Left cardiac atrium (tissue), 4 donors: ENCODE measurements at places on chromosomes 2 and 18. TPM values are rescaled to one million over a fixed set of nuclear protein-coding genes. Genes with fewer than 3 reads are reported as not detected.

DNA sequence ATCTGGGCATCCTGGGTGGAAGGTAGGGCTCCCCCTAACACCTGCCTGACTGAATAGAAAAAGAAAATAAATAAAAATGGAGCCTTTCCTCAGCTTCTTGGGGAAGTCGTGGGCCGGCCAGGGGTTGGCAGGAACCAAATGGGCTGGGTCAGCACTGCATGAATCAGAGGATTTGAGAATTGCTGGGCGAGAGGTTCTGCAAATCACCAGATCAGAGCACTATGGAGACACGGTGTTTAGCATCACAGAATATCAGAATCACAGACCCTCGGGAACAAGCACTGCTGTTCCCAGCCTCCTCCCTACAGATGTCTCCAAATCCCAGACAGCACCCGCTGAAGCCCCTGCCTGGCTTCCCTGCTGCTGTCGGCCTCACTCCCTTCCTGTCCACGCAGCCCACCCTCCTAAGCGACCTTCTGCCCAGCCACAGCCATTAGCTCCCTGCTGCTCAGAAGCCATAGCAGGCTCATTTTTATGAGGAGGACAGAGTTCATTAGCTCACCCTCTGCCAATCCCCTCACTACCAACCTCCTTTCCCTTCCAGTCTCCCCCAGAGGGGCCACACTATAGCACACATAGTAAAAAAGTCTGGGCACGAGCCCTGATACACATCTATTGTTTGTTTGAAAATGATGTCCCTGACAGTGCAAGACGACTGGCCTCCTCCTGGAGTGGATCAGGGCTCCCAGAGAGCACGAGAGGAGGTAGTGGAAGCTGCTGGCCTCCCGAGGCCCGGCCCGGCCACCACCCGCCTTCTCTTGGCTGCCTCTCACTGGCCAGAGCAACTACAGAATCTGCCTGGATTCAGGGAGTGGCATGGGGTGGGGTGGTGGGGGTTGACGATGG lies 64.6 kb upstream of the TAF1B start:
- no peak for DNase-seq

DNA sequence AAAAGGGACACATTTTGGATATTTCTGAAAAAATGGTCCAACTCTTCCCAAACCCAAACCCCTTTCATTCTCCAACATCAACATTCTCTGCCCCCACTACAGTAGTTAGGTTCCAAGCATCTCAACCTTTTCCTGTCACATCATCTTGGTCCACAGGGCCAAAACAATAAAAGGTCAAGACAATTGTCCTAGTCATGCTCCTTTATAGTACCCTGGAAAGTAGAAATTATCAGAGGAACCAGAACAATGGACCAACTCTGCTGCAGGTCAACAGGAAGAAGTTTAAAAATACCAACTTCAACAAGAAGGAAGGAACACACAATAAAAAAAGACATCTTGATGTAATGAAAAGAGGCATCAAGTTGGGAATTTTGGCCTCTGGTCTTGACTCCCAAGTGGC lies 36.1 kb downstream of the CLASP1 start:
- no peak for DNase-seq

DNA sequence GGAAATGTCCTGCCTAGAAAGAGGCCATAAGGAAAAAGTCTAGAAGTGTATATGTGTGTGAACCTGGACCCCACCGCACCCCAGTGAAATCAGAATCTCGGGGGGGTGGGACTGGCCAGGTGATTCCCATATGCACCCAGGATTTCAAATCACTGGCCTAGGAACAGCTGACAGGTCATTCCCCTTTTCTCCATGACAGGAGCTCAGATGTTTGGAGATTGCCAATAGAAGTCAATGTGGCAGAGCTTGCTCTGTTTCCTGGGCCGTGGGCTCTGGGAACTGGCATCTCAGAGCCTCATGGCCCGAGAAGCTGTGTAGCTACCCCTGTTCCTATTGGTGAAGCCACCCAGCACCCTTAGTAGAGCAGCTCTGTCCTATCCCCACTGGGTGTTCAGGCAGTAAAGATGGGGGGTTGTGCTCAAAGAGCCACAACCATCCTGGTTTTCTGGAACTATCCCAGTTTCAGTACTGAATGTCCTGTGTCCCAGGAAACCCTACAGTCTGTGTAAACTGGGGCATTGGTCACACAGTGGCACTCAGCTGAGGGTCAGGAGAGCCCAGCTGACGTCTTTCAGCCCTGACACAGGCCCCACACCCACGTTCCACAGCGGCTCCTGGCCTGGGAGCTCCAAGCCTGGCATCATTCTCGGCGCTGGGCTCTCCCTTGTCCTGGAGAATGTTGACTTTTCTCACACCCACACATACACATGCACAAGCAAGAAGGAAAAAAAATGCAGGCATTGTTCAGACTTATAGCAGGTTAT lies 18.9 kb downstream of the GNLY start:
- DNase-seq, result peak; percentile 83

- no peak for DNase-seq
Measured at GRCh38 chr2:229401171-229401865, 130.2 kb upstream of the PID1 start.

DNA sequence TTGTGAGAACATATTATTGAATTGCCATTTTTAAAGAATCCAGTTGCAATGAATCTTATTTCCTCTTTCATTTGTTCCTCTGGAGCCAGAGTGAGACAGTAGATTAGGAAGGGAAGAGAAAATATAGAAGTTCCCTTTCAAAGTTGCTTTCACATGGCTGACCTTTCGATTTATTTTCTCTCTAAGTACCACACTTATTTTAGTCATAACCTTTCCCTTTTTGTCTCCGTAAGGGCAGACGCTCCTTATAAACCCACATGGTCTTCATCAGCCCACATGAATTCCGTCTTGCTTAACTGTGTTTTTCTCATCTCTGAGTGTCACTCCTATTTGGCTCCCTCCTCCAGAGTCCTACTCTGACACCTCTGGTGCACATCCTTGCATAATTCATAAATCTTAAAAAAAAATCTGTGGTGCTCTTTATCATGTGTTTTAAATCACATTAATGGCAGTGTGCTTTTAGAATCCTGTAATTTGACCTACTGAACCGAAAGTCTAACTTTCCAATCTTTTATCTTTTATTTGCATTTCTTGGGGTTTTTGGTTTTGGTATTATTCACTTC lies 38.5 kb upstream of the ZNF396 start:
- DNase-seq, result no peak

DNA sequence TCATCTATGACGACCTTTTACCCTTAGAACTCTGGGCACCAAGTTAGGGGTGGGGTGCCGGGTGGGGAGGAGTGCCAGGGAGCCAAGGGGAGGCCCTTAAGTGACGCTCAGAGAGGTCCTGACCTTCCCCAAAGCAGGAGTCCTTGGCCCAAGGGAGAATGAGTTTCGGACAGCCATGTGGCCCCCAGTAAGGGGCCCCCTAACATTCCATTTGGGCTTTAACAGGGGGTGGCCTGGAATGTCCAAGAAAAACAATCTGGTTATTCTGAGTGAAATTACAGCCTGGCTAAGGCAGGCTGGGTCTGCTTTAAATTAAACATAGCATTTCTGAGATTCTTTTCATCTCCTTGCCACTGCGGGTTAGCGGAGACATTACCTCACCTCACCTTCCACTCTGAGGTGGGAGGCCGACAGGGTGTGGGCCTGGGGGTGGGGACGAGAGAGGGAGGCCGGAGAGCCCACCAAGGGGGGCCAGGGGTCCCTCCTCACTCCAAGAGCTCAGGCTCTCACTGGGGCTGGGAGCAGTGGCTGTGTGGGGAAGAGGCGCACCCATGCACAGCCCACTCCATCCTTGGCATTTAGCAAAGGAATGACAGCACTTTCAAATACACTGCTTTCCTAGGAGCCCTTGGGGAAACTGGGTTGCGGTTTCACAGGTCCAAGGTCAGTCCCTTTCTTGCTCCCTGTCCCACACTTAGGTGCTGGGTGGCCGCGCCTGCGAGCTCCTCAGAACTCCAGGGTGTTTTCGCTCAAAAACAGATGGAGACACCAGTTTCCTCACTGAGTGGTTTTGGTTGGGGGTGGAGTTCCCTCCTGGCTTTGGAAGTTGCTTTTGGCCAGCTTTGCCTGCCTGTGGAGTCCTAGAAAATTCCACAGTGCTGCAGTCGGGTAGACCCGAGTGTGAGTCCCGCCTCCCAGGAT lies 107.4 kb downstream of the POLR1A start:
- DNase-seq, result peak; percentile 75

DNA sequence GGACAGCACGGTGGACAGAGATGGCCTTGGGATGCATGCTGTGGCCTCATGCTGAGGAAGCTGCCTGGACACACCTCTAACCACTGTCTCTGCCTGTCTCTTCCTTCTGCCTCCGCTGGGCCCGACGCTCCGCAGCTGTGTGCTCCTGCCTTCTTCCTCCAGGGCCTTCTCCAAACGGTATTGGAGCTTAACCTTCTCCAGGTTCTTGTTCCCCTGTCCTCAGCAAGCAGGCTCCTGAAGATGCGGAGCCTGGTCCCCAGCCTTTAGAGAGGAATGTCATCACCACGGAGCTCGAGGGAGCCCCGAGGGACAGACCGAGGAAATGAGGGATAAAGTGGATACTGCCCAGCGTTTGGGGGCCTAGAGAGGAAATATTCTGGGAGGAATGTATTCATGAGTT lies 155.1 kb downstream of the DYSF start:
- peak; percentile 4 for DNase-seq

- DNase-seq, result no peak
Measured at GRCh38 chr2:160144280-160144990, 55.6 kb downstream of the ITGB6 start.

- no peak for DNase-seq
Measured at GRCh38 chr2:203756161-203756560, 49.7 kb downstream of the CD28 start.

Gene SOX11
- 0.42 TPM for total RNA-seq

Gene LYG1
- 0.65 TPM for total RNA-seq

Gene GKN1
- total RNA-seq, result not detected

Gene ZNF24
- 43.5 TPM for total RNA-seq

Gene POTEJ
- not detected for total RNA-seq

Gene AQP12B
- total RNA-seq, result not detected

Gene KYNU
- total RNA-seq, result 2.1 TPM
